Stromal cell of bone marrow (primary cell): ENCODE measurements at places on chromosomes 1 and 21.

- no peak for DNase-seq
Observed at GRCh38 chr1:2429780-2430591, 17.6 kb upstream of the PEX10 start.

DNA sequence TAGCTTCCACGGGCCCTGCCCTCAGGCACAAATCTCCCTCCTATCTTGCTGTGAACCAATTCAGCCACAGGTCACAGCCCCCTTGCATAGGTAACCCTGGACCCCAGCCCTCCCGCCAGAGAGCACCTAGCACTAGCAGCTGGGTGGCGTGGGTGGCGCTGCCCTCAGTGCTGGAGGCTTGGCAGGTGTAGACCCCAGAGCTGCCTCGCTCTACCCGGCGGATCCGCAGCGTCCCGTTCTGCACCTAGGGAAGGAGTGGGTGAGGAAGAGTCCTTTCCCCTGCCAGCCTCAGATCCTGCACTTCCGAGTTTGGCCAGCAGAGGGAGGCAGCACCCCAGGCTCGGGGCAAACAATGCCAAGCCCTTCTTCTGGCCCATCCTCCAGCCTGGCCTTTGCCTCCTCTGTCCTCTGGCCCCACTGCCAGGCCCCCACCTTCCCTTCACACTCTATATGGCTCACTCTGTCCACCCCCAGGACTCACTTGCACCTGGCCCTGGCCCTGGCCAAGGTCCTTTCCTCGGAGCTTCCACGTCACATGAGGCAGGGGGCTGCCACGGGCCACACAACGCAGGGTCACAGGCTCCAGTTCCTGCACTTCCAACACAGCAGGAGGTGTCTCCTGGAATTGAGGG, 9.0 kb downstream of the IGSF9 start:
- DNase-seq: no peak

GRCh38 chr1:201750120-201750519, 78.8 kb upstream of the IPO9 start:
- DNase-seq: no peak

DNA sequence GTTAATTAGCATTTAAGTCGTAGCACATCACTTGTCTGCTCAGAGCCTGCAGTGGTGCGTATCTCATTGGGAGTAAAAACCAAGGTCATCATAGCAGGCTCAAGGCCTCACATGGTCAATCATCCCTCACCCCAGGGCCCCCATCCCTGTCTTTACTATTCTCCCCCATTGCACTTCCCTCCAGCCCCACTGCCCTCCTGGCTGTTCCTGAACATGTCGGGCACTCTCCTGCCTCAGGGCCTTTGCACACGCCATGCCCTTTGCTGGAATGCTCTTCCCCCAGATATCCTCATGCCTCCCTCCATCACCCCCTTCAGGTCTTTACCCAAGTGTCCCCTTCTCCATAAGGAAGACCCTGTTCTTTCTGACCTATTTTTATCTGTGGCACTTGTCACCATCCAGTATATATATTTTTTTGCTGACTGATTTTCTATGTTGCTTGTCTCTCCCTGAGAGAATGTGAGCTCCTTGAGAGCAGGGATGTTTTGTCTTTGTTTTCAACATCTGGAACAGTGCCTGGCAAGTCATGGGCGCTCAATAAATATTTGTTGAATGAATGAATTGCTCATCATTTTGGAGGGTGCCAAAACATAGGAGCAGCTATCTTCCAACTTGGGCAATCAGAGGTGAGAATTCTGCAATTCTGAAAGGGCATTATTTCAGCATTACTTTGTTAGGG, 74.1 kb upstream of the POU3F1 start:
- no peak for DNase-seq

DNA sequence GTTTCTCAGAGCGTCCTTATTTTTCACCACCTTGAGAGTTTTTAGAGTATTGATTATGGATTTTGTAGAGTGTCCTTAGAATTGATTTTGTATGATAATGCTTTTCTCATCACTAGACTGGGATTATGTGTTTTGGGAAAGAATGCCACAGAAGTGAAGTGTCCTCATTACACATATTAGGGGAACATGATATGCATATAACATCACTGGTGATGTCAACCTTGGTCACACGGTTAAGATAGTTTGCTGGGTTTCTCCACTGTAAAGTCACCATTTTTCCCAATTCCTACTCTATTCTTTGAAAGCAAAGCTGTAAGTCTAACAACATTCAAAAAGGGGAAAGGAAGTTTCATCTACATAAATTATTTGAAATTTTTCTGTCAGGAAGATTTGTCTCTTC, 39.6 kb upstream of the PALMD start:
- DNase-seq: peak; percentile 16

DNA sequence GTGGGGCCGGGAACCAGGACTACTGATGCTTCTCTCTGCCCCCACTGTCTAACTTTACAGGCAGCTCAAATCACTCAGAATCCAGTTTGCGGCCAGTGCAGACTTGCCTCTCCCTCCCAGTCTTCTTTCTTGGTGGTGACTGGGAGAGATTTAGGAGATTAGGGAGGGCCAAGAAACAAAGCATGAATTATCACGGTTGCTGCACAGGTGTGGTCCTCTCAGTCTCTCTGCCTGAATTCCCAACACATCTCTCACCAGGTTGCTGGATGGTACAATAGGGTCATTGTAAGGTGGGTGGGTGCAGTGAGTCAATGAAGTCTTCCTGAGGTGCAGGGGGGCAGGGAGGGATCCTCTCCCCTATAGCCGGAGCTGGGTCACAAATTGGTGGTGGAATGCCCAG, 12.6 kb downstream of the S100A11 start:
- DNase-seq: no peak

DNA sequence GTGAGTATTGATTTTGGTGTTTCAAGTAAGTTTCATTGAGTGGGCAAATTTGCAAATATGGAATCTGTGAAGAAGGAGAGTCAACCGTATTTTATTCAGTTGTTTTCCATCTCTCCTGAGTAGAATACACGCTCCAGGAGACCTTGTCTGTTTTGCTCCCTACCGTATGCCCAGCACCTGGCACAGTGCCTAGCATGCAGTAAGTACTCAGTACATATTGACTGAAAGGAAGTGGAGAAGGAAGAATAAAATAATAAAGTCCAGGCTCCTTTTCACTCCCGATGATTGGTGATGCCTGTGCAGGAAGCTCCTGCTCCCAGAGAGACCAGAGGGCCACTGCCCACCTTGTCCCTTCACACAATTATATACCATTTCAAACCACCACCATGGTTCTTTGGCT, 59.4 kb upstream of the NEK2 start:
- DNase-seq: no peak

GRCh38 chr1:81978945-81979344, 178.2 kb downstream of the ADGRL2 start:
- DNase-seq: no peak

GRCh38 chr21:44677881-44678280, 4.1 kb downstream of the KRTAP12-1 start:
- no peak for DNase-seq

- no peak for DNase-seq
Observed at GRCh38 chr1:72230746-72231145, 51.6 kb downstream of the NEGR1 start.

GRCh38 chr21:31136891-31137290, 98.6 kb upstream of the KRTAP19-8 start:
- DNase-seq: peak; percentile 52

DNA sequence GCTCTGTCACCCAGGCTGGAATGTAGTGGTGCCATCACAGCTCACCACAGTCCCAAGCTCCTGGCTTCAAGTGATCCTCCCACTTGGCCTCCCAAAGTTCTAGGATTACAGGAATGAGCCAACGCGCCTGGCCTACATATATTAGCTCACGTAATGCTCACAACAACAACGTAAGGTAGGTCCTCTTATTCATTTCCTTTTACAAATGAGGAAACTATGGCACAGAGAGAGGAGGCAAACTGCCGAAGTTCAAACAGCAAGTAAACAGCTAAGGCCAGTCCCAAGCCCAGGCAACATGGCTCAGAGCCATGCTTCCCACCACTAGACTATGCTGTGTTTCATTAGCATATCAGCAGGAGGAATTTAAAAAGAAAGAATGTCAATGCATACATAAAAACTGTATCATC, 284.4 kb downstream of the VAV3 start:
- DNase-seq: no peak

DNA sequence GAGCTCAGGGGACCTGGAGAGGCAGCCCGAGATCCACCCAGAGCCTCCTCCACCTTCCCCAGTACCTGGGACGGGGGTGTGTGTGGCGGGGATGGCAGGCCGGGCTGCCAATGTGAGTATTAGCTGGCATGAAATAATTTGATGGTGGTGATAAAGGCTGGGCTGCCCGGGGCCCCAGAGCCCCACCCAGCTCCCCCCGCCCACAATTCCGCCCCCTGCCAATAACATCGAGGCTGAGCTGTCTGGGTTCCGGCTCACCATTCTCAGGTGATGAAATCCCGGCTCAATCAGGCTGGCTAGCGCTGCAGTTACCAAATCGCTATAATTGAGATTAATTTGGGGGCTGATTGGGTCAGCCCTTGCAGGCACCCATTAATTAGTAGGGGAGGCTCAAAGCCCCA, 103.8 kb upstream of the CASZ1 start:
- DNase-seq: no peak

DNA sequence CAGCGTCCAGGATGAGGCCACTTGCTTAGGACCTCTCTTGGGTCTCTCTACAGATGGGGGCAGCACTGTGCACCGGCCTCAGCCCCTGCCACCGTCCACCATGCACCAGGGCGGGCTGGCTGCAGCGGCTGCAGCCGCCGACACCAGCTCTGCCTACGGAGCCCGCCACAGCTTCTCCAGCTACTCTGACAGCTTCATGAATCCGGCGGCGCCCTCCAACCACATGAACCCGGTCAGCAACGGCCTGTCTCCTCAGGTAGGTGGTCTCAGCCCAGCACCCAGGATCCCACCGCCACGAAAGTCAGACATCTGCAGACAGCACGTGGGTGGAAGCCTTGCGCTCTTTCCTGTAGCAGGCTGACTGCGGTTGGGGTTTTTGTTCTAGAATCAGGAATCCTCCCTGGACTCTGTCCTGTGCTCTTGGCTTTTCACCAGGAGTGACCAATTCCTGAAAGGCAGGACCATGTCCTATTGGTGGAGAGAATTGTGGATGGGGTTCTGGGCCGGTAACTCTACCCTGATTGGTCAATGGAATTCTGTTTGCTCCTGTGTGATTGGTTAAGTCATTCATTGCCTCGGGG, 72.5 kb downstream of the PAX7 start:
- no peak for DNase-seq

GRCh38 chr1:10080523-10080922, 47.8 kb downstream of the UBE4B start:
- DNase-seq: no peak

DNA sequence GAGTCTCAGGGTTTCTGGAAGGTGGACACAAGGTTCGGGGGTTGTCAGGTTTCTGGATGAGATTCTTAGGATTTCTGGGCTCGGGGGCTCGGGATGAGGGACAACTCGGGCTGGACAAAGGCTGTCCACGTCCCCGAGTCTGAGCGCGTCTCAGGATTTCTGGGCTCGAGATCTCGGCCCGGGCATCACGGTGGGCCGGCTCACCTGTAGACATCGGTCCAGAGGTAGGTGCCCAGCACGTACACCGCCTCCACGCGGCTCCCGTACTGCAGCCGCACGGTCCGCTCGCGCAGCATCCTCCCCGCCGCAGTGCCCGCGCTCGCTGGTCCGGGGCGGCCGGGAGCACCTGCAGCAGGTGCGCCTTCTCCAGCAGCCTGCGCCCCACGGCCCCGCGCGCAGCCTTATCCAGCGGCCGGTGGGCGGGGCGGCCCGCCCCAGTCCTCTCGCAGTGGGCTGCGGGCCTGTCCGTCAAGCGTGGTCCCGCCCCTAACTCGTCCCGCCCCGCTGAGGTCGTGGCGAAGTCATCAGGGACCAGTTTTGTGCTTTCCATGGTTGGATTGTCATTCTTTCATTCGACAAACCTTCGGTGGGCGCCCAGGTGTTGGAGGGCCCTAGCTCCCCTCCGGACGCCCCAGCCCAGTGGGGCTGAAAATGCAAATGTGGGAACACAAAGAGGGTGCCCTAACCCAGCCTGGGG, at the start of gene PADI2:
Gene PADI2 (minus strand): TSS at position 376 of the 697 bp plus-strand sequence. CDS start 80 bp downstream, at position 296.
- no peak for DNase-seq

DNA sequence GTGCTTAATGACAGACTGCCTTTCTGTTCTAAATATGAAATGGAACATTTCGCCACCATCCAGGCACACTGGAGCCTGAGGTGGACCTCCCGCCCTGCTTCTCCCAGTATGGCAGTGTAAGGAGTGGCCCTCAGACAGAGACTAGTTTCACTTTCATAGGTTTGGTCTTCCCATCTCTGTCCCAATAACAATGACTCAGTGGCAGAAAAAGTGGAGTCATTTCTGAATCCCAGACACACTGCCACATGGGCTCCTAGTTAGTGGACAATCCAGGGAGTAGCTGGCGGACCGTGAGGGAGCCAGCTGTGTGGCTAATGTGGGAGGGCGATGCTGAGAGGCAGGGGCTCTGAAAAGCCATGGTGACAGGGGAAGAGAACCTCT, 95.6 kb upstream of the TSPAN2 start:
- DNase-seq: no peak

DNA sequence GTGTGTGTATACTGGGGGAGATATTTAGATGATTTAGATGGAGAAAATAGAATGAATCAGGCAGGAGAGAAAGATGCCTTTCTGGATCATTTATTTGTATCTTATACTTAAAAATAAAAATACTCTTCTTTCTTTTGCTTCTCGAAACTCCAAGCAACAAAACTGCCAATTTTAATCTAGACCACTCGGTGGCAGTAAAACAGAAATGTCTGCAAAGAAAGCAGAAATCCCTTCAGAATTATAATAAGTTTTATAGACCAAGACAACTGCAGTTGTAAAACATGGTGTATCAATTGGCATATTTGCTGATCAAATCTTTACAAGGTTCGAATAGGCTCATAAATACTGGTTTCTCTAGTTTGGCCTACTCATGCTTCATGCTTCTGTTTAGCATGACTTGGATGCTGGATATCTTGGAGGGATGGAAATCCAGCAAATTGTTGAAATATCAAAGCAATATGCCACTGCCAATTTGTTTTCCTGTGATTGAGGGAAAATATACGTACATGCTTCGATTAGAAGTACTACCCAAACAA, 15.1 kb upstream of the C1orf87 start:
- DNase-seq: no peak

GRCh38 chr1:56197946-56198345, 381.4 kb downstream of the PLPP3 start:
- DNase-seq: no peak

GRCh38 chr1:246208105-246208504, 299.0 kb downstream of the SMYD3 start:
- DNase-seq: no peak

DNA sequence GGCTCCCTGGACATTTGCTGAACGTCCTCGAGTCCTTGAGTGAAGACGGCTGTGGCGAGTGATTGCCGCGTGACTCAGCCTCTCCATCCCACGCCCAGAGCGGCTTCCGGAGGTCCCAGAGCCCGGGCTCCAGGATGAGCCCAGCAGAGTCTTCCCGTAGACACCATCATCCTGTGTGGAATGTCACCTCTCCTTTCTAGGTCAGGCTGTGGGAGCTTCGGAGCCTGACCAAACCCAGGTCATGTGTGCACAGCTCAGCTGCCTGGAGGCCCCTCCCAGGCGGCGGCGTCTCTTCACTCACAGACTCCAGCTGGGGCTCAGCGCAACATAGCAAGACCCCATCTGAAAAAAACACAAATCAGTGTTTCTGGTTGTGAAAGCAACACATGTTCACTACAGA, 38.2 kb downstream of the PRKCZ start:
- no peak for DNase-seq
